ENCODE measurements at places on chromosomes 4 and X. TPM values are rescaled to one million over a fixed set of nuclear protein-coding genes. Genes with fewer than 3 reads are reported as not detected.

Gene IL21
- total RNA-seq, result not detected

GRCh38 chrX:14027036-14027435 lies 2.7 kb downstream of the GEMIN8 start:
- no peak for DNase-seq

Gene SCLT1
- 8.6 TPM for total RNA-seq

DNA sequence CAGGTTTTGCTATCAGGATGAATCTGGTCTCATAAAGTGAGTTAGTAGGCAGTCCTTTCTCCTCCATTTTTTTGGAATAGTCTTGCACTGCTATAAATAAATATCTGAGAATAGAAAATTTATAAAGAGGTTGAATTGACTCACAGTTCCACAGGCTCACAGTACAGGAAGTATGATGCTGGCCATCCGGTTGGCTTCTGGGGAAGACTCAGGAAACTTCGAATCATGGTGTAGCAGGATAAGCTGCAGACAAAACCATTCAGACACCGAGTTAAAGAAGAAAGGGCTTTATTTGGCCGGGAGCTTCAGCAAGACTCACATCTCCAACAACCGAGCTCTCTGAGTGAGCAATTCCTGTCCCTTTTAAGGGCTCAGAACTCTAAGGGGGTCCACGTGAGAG lies 348.2 kb downstream of the KCTD8 start:
- no peak for DNase-seq

Gene ALB
- not detected for total RNA-seq

DNA sequence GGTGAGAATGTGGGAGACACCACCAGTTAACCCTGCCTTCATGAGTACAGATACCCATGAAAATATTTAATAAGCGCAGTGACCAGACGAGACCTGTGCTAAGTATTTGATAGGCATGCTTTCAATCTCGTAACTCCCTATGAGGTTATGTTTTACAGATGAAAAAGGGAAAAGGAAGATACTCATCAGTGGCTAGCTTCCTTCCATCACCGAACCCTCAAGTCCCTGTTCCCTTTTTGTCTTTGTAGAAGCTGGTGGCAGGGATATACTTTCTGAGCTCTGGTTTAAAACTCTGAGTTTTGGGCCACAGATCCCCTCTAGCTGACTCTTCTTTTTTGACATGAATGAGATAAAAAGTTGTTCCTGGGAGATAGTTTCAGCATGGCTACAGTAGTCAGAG lies 26.3 kb downstream of the AFF1 start:
- DNase-seq, result no peak

DNA sequence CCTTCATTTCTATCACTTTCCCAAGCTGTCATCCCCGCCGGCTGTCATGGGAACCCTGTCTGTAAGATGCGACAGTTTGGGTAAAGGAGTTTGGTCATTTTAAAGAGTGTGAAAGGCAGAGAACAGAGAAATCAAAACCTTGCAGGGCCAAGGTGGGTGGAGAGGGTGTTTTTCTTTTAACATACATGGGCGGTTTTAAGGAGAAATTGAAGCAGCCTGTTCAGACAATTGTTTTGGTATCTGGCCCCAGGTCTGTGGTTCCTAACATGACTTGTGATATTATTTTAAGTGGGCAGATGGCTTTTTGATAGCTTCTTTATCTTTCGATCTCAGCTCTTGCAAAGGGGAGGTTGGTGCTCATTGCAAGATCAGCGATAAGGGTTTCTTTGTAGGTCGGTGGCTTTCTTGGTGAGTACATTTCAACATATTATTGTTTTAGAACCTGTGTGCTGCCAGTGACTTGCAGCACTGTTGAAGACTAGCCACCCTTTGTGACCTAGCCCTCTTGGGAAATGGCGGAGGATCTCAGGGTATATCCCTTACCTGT lies 3.7 kb downstream of the PPP1R3F start:
- peak; percentile 44 for DNase-seq

Gene F9
- not detected for total RNA-seq

Gene LRIT3
- total RNA-seq, result under 0.01 TPM

- no peak for DNase-seq
Measured at GRCh38 chr4:86141161-86141560, 218.7 kb downstream of the MAPK10 start.

Gene SPANXN3
- total RNA-seq, result not detected

- DNase-seq, result no peak
Measured at GRCh38 chrX:17377091-17377717, 2.2 kb downstream of the NHS start.

- DNase-seq, result peak; percentile 59
Measured at GRCh38 chrX:134377537-134377936, 82.4 kb upstream of the HPRT1 start.

Gene PRICKLE3
- total RNA-seq, result 19.9 TPM

Gene UGT2B15
- total RNA-seq, result not detected

DNA sequence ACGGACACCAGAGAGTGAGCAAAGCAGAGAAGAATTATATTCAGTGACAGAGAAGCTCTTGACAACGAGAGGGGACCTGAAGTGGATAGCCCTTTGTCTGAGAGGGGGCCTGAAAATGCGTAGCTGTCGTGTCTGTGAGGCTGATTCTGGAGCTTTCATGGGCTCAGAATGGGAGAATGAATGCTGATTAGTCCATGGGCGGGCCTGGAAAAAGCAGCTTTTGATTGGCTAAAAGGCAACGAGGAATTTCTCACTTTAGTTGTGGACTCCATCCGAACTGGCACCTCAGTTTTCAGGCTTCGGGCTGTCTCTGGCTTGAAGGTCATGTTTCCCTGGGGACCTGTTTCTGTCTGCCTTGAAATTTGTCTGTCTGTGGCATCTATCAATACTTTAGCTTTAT lies 487.1 kb downstream of the TECRL start:
- no peak for DNase-seq

Gene MORF4L2
- total RNA-seq, result 96.7 TPM

DNA sequence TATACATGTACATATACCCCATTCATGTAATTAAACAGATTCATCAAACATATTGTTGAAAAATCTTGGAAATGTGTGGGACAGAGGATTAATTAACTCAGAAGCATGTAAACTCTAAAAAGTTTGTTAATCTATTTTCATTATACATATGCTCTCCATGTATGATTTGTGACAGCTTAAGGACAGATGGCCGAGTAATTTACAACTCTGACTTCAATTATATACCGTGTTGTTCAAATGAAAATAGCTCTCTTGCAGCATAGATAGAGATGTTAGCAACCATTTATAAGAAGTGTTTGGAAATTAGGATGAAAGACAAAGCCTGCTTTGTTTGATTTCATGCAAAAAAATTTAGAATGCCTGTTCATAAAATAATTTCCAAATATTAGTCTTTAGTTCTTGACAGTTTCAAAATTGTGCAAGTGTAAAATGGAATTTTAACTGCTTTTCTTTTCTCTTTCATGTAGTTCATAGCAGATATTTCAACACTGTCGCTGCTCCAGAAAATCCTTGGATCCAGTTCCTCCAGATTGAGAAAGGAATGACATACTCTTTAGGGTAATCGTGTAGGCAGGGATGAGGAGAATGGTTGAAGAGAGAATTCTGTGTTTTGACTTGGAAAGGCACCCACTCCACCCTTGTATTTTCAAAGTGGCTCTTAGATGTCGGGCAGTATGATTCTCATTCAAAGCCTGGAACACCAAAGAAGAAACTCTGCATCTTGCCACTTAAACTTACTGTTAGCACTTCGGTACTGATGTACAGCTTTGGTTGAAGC lies 23.1 kb downstream of the AFF2 start:
- no peak for DNase-seq

Gene TBC1D14
- total RNA-seq, result 46.0 TPM

- no peak for DNase-seq
Measured at GRCh38 chr4:58602731-58603359, 1492.7 kb upstream of the IGFBP7 start.

Gene CHRDL1
- total RNA-seq, result 5.9 TPM

Gene MTTP
- total RNA-seq, result under 0.01 TPM

- no peak for DNase-seq
Measured at GRCh38 chrX:31747411-31747810, 675.6 kb upstream of the FTHL17 start.

Gene ACOT9
- total RNA-seq, result 7.8 TPM

Gene CDX4
- not detected for total RNA-seq

DNA sequence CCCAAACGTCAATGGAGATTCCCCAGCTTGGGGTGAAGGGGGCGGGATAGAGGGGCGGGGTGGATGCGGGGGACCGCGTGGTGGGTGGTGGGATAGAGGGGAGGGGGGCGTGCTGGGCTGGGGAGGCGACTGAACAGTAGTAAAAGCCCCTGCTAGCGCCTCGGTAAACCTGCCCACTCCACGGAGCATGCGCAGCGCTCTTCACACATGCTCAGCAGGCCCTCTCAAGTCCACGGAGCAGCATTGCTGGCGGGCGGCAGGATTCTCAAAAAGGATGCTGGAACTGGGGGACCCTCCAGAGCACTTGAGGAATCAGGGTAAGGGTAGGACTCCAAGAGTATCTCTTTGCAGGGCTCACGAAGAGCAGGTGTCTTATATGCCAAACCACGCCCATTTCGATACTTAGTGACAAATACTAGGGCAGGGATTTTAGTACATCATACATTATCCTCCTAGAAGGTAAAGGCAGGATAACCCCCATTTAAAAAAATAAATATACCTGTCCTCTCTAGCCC lies 378 bp upstream of the RPS6KA6 start:
- no peak for DNase-seq

GRCh38 chr4:127052742-127053141 lies 580.0 kb upstream of the INTU start:
- no peak for DNase-seq

All from hematopoietic multipotent progenitor cell (in vitro differentiated cells).